ENCODE measurements at places on chromosomes 6 and 20.

GRCh38 chr6:1908784-1909183 lies 299.1 kb downstream of the FOXC1 start:
- no peak for DNase-seq

- DNase-seq: no peak
These were observed 10.2 kb downstream of the SOD2 start for GRCh38 chr6:159682810-159683209.

- no peak for DNase-seq
These were observed 98.8 kb upstream of the DST start for GRCh38 chr6:56741472-56741871.

- peak; percentile 33 for DNase-seq
These were observed 47.3 kb downstream of the EPB41L2 start for GRCh38 chr6:131015630-131016263.

DNA sequence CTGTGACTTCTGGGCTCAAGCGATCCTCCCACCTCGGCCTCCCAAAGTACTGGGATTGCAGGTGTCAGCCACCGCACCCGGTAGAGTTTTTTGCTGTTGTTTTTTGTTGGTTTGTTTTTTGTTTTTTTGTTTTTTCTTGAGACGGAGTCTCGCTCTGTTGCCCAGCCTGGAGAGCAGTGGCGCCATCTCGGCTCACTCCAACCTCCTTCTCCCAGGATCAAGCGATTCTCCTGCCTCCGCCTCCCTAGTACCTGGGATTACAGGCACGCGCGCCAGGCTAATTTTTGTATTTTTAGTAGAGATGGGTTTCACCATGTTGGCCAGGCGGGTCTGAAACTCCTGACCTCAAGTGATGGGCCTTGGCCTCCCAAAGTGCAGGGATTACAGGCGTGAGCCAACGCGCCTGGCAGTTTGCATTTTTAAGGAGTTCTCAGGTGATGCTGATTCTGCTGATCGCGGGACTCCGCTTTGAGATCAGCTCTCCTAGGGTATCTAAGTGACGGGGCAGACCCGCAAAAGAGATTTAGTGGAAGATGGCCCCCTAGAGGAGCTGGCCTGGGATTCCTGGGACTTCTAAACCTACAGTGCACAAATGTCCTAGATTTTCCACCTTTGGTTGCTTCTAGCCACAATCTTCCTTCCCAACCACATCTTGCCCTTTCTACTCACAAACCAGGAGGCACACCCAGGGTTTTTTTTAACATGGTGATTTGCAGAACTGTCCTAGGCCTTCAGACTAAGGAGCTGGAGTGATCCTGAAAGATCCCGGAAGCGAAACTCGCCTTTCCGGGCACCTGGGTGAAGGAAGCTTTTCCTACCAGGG lies 45.2 kb downstream of the DPPA5 start:
- no peak for DNase-seq

DNA sequence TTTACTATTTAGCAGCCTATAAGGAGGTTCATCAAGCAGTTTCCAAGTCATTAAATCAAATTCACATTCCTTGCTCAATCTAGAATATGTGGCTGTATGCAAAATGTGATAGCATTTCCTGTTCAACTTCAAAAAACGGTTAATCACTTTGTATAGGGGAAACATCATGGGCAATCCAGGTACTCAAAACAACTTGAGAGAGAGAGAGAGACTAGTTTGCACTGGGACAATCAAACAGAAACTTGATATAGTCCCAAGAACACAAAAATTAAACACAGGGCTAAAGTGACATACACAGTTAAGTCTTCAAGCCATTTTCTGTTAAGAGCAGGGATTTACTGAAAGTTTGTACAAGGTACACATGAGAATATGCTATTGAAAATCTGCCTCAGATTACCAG lies 7.4 kb downstream of the CPNE1 start:
- no peak for DNase-seq

- DNase-seq: no peak
These were observed 741.4 kb upstream of the MAP3K7 start for GRCh38 chr6:91328241-91328640.

- DNase-seq: no peak
These were observed 11.2 kb downstream of the TRIM40 start for GRCh38 chr6:30147096-30147495.

- no peak for DNase-seq
These were observed 122.5 kb downstream of the COL9A1 start for GRCh38 chr6:70180183-70180900.

DNA sequence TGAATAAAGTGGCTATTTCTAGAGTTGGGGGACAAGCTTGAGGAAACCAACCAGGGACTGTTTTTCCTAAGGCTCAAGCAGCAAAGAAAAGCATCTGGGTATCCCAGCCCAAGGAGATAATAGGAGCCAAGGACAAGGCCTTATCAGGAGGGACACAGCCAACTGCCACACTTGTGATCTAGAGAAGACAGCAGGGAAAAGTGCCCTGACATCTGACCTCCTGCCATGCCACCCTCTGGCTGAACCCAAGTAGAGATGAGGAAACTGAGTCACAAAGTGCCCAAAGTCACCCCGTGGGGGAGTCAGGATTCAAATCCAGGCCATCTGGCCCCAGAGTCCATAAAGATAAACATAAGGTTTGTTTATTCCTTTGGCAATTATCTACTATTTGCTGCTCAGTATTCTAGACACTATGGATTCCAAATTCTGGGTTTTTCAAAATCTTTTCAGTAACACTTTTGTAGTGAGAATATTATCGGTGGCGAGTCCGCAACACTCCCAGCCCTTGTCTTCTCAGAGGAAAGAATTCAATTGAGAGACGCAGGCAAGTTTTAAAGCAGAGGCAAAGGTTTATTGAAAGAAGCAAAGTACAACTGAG lies 3.5 kb upstream of the LBP start:
- DNase-seq: no peak

GRCh38 chr6:138580801-138581200 lies 81.5 kb upstream of the NHSL1 start:
- no peak for DNase-seq

DNA sequence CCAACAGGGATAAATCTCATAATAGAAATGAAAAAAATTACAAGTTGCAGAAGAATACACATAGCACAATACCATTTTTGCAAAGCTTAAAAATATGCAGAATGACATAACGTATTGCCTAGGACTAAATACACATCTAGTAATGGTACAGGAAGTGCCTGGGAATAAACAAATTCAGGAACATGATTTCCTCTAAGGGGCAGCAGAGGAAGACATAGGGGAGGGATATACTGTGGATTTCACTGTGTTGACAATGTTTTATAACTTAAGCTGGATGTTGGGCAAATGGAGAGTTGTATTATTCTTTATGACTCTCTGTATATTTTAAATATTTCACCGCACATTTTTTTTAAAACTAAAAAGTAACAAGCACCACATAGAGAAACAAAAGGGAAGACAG lies 5.6 kb upstream of the GLO1 start:
- DNase-seq: no peak

GRCh38 chr20:49336786-49337185 lies 58.9 kb upstream of the ZNFX1 start:
- no peak for DNase-seq

DNA sequence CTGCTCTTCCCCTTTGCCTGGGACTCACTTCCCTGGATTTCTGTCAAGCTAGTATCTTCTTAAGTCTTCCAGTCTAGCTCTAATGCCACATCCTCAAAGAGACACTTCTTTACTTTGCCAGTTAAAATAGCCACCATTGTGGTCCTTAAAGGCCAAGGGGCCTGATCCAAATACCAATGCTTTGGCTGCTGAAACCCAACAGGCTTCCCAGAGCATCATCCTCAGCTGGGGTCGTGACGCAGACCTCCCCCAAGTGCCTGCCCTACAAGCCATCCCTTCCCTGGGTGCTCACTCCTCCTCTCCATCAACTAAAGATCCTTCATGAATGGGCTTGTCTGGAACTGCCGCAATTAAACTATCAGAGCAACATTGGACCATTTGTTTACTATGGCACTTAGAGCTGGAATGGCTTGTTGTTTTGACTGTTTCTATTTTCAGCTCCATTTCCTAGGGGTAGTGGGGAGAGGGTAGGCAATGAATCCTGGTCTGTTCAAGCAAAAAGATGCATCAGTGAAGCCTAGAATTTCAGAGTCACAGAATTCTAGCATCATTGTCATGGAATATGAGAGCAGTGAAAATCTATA lies 79.6 kb upstream of the SIRPA start:
- no peak for DNase-seq

GRCh38 chr6:63527658-63528514 lies 44.4 kb upstream of the LOC128125822 start:
- DNase-seq: peak; percentile 85

GRCh38 chr20:22243067-22243466 lies 341.3 kb downstream of the FOXA2 start:
- DNase-seq: no peak

- no peak for DNase-seq
These were observed 22.3 kb downstream of the FAM50B start for GRCh38 chr6:3871515-3871914.

DNA sequence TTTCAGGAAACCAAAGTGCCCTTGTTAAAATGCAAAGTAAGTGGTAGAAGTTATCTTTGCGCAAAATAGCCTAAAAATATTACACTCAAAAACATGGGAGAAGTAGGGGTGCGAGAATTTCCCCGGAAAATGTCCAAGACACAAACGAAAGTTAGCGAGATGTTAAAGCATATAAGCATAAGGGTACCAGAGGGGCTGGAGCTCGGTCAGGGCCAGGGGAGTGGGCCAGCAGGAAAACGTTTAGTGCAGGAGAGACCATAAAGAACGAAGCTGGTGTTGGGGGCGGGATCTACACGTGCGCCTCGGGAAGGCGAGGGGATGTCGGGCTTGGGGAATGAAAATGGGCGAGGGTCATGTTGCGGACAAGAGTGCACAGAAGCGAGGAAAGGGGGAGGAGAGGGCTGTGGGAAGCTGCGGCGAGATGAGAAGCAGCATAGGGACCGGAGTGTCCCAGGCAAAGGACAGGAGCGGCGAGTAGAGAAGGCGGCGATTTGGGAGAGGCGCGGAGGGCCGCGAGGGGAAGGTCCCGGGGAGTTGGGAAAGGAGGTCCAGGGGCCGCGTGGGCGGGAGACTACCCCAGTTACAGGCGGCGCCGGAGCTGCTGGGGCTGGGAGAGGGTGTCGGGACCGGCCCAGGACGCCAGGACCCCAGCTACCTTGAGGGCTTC lies 600 bp downstream of the XPO5 start:
- no peak for DNase-seq

- no peak for DNase-seq
These were observed 10.3 kb downstream of the SLC22A3 start for GRCh38 chr6:160358225-160359119.

- DNase-seq: no peak
These were observed 1.0 kb upstream of the SOX18 start for GRCh38 chr20:64050261-64051032.

DNA sequence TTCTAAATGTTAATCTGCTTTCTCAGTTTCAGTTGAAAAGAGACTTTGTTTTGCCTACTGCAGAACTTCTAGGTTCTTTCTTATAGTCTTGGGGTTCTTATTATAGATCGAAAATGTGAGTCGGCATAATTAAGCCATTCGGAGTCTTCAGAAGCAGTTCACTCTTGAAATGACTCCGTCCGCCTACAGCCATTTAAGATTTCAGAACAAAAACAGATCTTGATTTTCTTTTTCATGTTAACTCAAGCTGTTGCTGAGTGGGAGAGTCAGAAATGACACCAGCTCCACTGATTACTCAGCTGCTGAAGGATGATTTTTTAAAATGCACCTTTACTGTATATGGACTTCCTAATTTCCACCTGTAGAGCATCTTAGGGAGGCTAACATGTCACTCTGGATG lies 15.9 kb downstream of the PRDM1 start:
- no peak for DNase-seq

DNA sequence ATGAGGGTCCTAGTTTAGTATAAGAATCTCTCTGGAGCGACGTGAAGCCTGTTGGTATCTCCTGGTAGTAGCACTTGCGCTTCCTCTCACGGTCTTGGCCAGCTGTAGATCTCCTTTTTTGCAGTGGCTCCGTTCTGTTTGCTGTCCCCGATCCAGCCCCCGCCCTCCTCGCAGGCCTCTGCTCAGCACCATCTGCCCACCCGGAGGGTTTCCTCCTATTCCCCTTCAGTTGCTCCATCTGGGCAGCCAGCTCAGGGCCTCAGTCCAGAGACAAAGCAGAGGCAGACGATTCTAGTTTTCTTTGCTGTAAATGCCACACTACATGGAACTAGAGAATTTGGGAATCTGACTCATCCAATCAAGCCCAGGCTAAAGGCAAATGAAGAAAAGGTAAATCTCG lies 126.6 kb downstream of the TIAM2 start:
- peak; percentile 28 for DNase-seq

GRCh38 chr6:111927321-111927720 lies 54.1 kb upstream of the FYN start:
- no peak for DNase-seq

- no peak for DNase-seq
These were observed 70.6 kb upstream of the CCN2 start for GRCh38 chr6:132021552-132022375.

- no peak for DNase-seq
These were observed 511.1 kb upstream of the MAP3K7 start for GRCh38 chr6:91098006-91098405.

- DNase-seq: no peak
These were observed 92.4 kb downstream of the COL12A1 start for GRCh38 chr6:75113446-75113845.

- no peak for DNase-seq
These were observed 38.2 kb upstream of the FANCE start for GRCh38 chr6:35413911-35414310.

GRCh38 chr20:16098890-16099639 lies 474.2 kb downstream of the KIF16B start:
- DNase-seq: no peak

DNA sequence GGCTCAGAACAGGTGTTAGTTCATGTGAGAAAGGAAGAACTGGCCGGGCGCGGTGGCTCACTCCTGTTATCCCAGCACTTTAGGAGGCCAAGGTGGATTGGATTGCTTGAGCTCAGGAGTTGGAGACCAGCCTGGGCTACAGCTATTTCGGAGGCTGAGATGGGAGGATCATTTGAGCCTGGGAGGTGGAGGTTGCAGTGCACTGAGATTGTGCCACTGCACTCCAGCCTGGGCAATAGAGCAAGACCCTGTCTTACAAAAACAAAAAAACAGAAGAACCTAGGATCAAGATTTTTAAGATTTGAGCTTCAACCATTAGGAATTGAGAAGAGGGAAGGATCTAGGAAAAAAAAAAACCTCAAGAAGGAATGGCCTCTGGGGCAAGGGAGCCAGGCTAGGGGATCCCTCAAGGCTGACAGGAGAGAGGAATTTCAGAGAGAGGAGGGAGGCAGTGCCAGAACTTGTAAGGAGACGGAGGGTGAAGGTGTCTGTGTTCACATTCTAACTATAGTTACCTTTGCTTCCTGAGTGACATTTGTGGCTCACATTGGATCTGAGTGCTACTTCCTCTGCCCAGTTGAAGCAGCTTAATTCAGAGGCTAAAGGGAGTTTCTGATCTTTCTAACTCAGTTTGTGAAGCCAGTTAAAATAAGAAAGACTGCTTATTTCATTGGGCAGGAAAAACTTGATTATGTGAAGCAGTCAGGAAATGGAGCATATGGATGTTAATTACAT lies 26.1 kb downstream of the CHMP4B start:
- DNase-seq: no peak

DNA sequence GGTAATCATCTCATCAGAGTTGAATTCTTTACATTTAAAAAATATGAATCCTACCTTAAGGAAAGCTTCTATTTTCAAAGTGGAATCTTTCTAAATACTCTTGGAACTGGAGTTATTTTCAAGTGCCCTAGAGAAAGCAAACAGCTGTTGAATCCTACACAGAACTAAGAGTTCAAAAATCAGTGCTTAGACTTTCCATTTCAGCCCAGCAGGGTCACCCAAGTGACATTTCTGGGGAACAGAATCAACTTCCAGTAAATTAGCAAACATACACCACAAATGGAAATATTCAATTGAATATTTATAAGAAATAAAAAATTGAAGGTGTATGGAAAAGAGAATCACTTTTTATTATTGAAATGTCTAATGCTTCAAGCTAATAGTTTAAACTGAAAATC lies 427.7 kb upstream of the NOX3 start:
- no peak for DNase-seq

Measured in HFFc6 (cell line).